ENCODE measurements at places on chromosomes 2 and 18.

DNA sequence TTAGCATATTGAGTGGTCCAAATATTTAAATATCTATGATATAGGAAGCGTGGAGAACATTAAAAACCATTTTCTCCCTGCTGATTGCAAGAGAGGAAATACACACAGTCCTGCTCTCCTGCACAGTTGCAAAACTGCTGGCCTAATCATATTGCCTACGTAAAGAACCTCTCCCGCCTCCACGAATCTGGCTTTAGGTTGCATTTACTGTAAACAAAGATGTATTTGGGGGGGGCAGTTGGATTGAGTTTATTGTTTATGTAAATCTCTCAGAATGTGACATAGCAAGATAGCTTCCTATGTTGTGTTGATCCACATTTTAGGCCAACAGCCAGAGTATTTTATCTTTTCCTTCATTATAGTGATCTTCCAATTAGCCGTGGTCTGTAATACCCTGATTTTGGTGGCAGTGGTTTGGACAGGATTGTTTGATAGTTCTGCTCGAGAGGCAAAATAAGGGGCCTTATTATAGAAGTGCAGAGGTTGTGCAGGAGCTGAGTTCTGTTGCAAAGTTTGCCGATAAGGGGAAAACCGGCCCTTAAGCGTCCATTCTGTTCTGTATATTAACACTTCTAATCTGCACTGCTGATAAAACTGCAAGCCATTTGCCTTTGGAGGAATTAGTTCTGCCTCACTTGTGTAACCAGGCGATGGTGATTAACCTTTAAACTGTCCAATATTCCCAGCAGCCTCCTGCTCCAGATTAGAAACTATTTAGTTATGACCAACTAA lies 101.6 kb upstream of the SIX3 start:
- peak; percentile 52 for DNase-seq

GRCh38 chr2:238688193-238689153 lies 159.4 kb upstream of the TWIST2 start:
- no peak for DNase-seq

- no peak for DNase-seq
Measured at GRCh38 chr2:156145976-156146375, 186.5 kb downstream of the NR4A2 start.

GRCh38 chr18:78713069-78713468 lies 266.5 kb upstream of the SALL3 start:
- DNase-seq, result peak; percentile 78

DNA sequence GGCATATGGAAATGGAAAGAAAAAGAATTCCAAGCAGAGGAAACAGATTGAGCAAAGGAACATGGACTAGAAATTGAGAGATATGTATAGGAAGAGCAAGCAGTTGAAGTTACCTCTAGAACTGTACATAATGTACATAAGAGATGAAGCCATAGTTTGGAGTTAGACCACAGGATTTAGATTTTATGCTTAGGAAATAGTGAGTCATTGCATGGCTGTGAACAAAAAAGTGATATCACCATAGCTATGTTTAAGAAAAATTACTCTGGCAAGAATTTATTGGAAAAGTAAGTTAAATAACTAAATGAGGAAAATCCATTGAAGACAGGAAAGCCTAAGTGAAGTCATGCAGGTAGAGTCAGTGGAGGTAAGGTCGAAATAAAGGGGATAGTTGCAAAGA lies 99.4 kb upstream of the GALNT5 start:
- no peak for DNase-seq

- no peak for DNase-seq
Measured at GRCh38 chr18:45100321-45101105, 419.8 kb downstream of the SETBP1 start.

- no peak for DNase-seq
Measured at GRCh38 chr18:31576670-31577069, 15.0 kb upstream of the TTR start.

GRCh38 chr2:108621687-108622681 lies 87.7 kb downstream of the LIMS1 start:
- no peak for DNase-seq

DNA sequence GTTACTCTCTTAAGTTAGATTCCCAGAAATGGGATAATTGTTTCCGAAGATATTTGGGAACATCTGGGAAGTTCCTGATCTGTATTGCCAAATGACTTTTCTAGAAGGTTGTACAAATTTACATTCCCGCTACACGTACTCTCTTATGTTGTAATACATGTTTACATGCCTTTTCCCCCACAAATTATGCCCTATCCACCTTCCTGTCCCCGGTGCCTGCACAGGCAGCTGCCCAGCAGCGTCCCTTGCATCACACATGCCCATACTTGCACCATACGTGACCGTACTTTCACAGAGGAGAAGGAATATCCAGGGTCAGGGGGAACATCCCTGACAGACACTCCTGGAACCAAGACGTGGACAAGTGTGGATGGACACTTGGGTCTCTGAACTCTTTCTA lies 24.2 kb upstream of the KLF11 start:
- no peak for DNase-seq

- DNase-seq, result no peak
Measured at GRCh38 chr2:84301717-84302116, 157.4 kb downstream of the SUCLG1 start.

DNA sequence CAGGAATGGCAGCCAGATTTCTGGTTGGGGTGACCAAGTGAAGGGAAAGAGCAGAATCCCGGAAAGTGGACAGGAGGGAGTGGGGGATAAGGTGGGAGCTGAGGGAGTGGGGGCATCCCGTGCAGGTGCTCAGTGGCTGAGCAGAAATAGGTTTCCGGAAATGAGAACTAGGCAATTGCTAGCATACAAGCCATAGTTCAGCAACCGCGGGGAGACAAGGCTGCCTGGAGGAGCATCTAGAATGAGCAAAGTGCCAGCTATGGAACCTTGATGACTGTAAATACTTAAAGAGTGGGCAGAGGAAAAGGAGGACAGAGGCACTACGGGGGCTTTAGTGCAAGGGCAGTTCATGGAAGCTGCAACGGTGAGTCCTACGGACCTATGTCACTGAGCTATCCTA lies 220.2 kb downstream of the BCL11A start:
- no peak for DNase-seq

DNA sequence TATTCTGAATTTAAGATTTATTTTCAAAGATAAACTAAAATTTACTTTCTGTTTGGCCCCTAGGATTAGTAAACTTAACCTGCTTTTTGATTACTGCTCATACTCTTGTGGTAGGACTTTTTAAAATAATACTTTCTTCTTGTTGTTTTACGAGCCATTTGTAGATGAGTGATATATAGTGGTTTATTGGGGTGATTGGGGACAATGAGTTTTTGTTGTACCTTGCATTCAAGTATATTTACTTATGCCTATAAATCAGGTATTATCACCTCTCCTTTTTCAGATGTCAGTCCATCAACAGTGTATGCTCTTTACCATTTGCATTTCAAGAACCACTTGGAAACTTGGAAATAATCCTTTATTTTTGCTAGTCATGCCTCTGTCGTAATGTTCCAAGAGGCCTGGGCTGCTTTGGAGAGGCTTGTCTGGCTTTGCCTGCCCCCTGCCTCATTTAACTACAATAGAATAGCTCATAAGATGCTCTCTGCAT lies 131.3 kb downstream of the COMMD1 start:
- no peak for DNase-seq

- no peak for DNase-seq
Measured at GRCh38 chr2:224086226-224086914, 47.3 kb upstream of the SERPINE2 start.

DNA sequence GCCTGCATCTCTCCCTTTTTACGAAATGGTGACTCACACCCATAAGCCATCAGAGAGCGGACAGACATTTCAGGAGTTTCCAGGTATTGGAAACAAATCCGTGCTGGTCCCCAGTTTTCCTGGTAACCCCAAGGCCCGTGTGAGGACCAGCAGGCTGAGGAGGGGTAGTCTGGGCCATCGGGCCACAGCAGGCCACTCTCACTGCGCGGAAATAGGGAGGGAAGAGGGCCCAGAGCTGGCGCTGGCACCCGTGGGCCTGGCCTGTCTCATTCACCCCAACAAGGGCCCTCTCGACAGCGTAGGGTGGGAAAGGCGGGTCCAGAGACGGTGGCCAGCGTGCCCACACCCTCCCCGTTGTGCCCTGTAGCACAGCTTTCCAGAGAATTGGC lies 13.7 kb upstream of the FAHD2A start:
- DNase-seq, result no peak

GRCh38 chr2:181250691-181251090 lies 206.5 kb upstream of the ITGA4 start:
- DNase-seq, result no peak

- DNase-seq, result no peak
Measured at GRCh38 chr18:23593720-23594119, 7.4 kb upstream of the NPC1 start.

DNA sequence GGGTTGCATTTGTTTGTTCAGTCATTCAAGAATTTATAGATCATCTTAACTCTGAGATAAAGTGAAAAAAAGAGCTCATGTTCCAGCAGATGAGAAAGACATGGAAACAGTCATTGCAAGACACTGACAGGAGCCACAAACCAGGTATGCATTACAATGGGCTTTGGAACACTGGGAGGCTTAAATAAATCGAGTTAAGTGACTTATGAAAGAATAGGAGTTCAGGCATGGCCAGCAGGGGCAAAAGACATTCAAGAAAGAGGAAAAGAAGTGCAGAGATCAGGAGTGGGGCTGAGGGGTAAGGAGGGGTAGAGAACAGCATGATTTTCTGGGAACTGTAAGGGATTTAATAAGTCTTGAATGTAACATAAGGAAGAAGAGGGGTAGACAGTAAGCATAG lies 121.2 kb upstream of the EPC2 start:
- no peak for DNase-seq

DNA sequence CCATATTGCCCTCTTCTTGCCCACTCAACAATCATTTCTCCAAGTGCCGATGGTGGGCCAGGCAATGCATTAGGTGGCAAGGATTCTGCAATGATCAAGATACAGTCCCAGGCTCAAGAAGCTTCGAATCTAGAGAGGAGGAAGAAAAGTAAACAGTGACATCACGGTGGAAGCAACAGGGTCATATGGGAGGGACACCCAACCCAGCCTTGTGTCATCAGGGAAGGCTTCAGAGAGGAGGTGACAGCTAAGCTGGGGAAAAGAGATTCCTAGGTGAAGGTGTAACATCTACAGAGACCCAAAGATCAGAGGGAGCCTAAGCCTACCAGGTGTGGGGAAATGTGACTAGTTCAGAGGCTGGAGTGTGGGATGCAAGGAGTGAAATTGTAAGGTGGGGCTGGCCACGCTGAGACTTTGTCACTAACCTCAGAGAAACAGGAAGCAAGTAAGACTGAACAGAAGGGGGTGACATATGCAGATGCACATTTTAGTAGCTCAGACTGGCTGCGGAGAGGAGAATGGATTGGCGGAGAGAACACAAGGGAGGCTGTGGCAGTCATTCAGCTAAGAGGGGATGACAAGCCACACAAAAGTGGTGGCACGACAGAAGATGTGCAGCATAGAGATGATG lies 104.9 kb downstream of the ANKRD44 start:
- no peak for DNase-seq

DNA sequence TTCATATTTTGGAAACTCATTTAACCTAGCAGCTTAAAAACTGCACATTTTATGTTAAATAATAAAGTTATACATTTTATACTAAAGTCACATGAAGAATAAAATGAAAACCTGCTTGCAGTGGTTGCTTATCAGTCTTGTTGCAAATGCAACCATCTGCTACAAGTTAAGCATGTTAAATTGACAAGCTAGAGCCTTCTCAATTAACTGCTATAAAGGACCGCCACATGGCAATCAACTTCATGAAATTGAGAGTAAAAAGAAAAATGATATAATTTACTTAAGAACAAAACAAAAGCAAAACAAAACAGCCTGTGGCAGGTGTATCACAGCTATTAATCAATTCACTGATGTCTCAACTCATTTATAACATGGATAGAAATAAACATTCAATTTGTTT lies 78.7 kb downstream of the RTTN start:
- DNase-seq, result no peak

- DNase-seq, result no peak
Measured at GRCh38 chr2:212811921-212812320, 273.3 kb upstream of the ERBB4 start.

DNA sequence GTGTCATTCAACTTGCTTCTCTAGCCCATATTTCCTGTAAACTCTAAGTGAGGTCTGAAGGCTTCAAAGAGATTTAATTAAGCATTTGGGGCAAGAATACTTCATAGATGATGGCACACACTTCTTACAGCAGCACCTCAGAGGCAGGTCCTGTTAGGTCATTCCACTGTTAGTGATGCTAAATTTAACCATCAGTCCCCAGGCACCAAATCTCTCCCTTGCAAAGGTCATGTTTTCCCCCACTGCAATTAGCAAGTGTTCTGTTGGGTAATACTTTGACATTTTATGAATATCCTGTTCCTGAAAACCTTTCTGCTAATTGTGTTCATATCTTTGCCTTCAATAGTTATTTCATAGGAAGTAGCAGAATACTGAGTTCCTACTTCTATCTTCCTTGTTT lies 117.0 kb downstream of the STK39 start:
- DNase-seq, result no peak

GRCh38 chr2:43311276-43311675 lies 84.9 kb upstream of the ZFP36L2 start:
- DNase-seq, result no peak

DNA sequence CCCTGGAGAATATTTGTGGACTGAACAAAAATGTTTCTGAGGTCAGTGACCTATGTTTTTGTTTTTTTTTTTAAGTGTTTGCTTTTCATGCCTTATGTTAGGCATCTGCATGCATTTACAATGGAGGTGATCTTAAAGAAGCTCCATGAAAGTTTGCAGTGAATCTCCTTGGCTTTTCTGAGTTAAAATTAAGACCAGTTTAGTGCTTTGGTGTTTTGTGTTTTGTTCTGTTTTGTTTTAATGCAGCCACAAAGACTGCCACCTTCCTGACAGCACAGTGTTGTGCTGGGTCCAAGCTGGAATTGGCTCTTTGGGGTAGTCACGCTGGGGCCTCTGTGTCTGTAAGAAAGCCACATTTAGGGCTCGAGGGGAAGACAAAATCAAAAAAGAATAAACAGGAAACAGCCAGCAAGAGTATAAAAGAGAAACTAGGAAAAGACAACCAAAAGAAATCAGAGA lies 396.2 kb downstream of the ARHGAP15 start:
- DNase-seq, result no peak

DNA sequence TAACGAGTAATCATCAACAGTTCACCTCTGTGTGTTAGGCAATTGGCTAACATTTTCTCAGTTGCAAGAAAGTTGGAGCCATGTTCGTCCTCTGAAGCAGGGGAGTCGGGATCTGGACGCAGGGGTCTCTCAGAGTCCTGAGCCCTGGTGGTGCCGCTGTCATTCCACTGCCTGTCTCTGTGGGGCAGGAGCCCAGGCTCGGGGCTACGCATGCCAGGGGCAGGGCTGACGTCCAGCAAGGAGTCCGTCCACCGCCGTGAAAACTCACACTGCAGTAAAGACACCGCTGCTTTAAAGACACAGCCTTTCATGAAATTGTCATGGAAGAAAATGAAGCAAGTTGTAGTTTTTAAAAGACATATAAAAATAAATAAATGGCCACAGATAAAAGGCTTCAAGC lies 571.1 kb upstream of the SOX11 start:
- no peak for DNase-seq

Measured in eye (tissue), 1 donor.